Right renal cortex interstitium (tissue), 3 donors: ENCODE measurements at places on chromosomes 6 and 20.

- no peak for DNase-seq
Observed at GRCh38 chr6:148565930-148566663, 180.7 kb upstream of the UST start.

- DNase-seq, result peak; percentile 54
Observed at GRCh38 chr6:43509984-43510826, at the start of gene LRRC73. Gene LRRC73 (minus strand): TSS chr6:43510346. CDS start chr6:43509785, 561 bp downstream.

DNA sequence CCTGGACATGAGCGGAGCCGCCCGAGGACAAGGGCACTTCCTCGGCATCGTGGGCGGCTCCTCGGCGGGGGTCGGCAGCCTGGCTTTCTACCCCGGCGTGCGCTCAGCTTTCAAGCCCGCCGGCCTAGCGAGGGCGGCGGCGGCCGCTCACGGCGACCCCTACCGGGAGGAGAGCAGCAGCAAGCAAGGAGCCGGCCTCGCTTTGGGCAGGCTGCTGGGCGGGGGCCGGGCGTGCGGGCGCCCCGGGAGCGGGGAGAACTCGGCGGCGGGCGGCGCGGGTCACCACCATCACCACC lies 6.7 kb downstream of the PRDM13 start:
- no peak for DNase-seq

- no peak for DNase-seq
Observed at GRCh38 chr20:62815066-62815991, 1.5 kb upstream of the COL9A3 start.

DNA sequence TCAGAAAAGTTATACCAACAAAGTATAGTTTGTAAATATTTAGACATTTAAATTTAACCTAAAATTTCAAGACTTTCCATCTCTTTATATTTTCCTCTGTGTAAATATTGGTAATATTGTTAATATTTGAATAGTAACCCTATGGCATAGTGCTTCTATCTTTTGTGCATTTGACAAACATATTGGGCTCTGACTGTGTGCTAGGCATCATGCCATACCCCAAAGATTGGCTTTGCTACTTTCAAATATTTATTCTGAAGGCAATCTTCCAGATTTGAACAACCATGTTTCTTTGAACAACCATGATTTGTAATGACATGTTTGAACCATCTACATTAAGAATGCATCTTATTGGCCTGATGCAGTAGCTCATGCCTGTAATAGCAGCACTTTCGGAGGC lies 15.5 kb upstream of the PRDM1 start:
- no peak for DNase-seq

DNA sequence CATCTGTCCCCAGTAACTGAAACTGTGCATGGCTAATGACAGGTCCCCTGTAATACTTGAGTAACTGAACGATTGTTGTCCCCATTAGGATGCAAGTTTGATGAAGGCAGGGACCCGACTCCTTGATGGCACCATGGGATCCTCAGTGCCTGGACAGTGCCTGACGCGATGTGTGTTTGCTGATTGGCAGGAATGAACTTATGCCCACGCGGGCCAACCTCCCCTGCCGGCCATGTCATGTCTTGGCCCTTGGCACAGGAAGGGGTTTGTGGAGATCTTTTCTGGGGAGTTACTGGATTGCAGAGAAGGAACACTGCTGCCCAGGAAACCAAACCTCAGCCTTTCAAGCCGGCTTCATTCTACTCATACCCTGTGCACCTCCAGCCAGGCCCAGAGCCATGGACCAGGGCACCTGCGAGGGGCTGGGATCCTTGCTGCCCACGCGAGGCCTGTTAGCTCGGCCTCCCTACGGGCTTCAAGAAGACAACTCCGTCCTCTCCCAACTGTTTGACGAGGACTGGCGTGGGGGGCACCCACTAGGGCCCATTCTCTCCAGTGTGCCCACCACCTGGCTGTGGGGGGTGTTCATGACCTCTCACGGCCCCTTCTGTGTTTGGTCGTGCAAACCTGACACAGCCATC lies 147.8 kb downstream of the ZMYND8 start:
- DNase-seq, result no peak

- no peak for DNase-seq
Observed at GRCh38 chr6:53306819-53307347, 41.9 kb downstream of the ELOVL5 start.

DNA sequence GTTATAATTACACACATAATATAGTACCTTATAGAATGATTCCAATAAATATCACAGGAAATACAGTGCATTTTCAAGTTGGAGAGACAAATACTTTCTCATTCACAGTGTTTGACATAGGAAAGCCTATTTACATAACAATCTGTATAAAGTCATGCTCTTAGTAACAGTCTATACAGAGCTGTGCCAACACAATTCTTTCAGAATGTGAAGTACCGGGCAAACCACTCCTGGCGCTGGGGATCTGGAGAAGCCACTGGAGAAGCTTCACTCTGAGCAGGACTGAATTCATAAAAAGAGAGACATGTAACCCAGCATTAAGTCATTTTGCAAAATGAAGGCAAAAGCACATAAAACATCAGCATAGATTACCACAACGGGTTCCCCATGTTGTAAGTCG lies 24.9 kb upstream of the MCM9 start:
- DNase-seq, result no peak

DNA sequence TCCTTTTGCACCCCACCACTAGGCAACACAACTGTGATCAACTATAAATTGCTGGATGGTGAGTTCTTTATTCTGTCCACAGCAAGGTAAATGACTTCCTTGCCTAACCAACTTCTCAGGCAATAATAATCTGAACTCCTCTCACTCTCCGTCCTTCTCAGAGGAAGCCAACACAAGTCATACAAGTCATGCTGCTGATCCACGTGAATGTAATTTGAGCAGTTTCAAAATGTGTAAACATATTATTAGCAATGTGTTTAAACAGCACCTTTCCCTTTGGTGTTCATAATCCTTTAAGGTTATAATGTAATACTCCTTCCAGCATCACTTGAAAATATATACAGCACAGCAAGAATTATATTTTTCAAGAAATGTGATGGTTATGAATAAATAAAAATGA lies 127.9 kb downstream of the QRSL1 start:
- DNase-seq, result no peak

- no peak for DNase-seq
Observed at GRCh38 chr20:37447688-37448087, 73.4 kb upstream of the NNAT start.

- DNase-seq, result no peak
Observed at GRCh38 chr20:15188415-15188814, 851.0 kb upstream of the FLRT3 start.

- no peak for DNase-seq
Observed at GRCh38 chr6:110529355-110529754, 52.9 kb upstream of the SLC22A16 start.

DNA sequence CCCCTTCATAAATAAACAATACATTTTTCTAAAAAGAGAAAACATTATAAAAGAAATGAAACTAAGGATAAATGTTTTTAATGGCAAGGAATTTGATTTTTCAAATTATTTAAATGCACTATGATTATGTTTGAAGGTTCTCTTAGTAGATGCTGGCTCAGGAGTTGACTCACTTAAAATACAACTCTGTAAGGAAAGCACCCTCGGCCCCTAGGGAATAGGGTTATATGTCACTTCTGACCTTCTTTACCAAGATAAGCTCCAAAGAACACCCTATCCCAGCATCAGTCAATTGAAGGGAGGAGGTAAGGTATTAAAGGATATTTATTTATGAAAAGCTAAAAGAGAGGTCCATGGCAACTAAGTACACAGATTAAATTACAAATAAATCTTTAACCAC lies 6.8 kb downstream of the SNAP91 start:
- DNase-seq, result no peak

DNA sequence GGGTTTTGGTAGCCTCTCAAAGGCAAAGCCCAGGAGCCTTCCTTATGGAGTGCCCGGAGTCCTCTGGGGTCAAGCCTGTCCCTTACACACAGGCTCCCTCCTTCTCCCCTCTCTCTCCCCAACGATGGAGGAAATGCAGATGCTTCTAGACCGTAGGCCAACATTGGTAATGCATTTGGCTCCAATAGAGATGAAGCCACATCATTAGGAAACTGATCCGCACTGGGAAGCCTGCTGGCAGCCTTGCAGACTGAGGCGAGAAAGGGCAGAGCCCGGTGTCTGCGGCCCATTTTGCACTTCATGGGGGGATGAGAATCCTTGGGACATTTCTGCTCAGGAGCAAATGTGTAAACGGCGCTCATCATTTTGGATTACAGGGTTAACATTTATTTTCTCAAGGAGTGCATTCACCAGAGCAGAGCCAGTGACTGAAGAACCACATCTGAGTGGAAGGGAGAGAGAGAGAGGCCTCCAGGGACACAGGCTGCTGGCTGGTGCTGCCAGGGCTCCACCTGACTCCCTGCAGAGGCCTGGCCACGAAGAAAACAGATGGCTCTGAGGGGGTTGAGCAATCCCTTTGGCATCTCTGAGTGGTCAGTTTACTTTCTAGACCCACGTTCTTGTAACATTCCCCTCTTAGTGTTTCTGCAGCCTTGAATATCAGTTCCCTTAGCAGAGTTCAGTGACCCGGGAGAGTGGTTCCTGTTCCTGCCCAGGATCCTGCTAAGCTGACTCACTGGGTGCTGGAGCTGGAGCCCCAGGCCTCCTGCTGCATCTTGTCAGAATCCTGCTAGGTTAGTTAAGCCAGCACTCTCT lies 4.4 kb upstream of the CST3 start:
- DNase-seq, result no peak

DNA sequence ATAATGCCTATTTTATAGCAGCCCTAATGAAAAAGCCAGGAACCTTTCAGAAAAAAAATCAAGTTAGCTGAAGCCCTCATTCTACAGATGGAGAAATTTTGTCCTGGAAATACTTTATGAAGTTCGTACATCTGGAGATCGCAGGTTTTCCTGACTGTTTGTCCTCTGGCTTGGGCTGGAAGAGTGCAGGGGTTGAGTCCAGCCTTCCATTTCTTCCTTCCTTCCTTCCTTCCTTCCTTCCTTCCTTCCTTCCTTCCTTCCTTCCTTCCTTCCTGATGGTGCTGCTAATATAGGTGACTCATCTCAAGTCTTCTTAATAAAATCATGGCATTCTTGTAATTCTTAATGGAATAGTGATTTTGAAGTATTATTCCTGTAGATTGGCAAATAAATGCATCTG lies 227.4 kb downstream of the CLVS2 start:
- no peak for DNase-seq

- no peak for DNase-seq
Observed at GRCh38 chr20:64133951-64134407, 26.6 kb upstream of the NPBWR2 start.

DNA sequence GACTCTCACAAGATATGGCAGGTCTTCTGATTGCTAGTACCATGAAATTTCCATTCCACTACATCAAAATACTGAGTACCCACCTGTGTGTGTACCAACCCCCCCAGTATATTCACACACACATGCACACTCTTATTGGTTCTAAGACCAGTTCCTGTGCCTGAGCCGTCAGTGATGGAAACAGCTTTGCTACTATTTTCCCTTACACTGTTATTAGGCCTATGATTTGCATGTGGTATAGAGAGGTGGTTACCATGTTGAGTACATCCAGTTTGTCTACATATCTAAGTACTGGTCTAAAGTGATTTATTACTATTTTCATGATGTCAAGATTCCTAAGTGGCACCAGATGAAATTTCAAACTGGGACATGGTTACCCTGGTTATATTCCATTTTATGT lies 459.9 kb downstream of the BCKDHB start:
- DNase-seq, result no peak

DNA sequence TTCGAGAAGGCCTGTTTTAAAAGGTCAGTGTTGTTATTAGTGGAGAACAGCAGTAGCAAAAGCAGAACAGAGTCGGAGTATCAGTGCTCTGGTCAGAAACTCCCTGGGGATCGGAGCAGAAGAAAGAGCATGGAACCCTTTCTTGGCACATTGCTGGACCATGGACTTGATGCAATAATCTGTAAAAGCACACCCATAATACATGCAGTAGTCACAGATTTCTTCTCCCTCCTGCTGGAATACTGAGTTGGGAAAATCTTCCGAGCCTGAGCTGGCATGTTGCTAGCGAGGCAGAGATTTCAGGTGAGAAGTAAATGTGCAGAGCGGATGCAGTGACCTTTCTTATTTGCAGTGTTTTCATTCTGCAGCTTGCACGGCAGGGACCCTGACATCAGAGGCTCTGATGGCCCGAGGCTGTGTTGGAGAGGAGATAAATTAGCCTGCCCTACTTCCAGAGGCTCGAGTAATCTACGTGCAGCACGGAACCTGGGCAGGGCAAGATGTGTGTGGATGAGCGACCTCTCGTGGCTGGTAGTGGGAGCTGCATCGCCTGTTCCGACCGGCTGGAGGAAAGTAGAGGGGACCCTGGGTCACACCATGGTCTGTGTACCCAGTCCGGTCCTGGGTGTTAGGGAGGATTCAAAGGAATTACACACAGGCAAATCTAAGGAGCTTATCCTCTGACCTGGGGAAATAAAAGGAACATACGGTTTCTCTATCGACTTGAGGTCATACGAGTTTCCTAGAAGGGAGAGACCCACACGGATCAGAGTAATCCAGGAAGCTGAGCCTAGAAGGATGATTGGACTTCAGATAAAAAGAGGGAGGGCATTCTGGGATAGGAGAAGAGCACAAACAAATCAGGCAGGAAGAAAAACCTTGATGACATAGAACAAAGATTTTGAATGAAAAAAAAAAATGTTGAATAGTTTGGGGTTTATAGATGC lies 137.0 kb upstream of the STMND1 start:
- DNase-seq, result peak; percentile 63

- DNase-seq, result no peak
Observed at GRCh38 chr20:20630551-20630950, 81.9 kb downstream of the RALGAPA2 start.

DNA sequence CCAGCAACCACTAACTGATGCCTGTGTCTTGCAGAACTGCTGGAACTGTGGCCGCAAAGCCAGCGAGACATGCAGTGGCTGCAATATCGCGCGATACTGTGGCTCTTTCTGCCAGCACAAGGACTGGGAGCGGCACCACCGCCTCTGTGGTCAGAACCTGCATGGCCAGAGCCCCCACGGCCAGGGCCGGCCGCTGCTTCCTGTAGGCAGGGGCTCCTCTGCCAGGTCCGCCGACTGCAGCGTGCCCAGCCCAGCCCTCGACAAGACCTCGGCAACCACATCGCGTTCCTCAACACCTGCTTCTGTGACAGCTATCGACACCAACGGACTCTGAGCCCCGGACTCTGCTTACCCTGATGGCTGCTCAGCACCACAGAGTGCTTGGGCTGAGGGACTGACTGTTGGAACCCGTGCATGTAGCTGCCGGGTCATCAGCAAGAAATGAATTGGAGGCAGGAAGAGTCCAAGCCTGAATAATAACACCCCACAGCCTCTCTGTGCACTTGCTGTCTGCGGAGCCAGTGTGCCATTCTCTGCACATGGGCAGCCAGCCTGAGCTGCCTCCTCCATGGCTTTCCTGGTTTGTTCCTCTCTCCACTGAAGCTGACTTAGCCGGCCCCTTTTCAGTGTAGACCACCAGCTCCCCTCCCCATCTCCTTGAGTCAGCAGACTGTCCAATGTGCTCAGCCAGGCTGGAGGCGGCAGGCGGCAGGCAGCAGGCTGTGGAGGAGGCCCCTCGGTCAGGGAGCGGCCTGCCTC lies 17.6 kb upstream of the C20orf144 start:
- DNase-seq, result no peak

GRCh38 chr6:75283907-75284631 lies 523 bp downstream of the TMEM30A start:
- DNase-seq, result no peak

- DNase-seq, result no peak
Observed at GRCh38 chr6:31877125-31877650, 1.6 kb downstream of the SLC44A4 start.

- DNase-seq, result no peak
Observed at GRCh38 chr6:42279144-42279781, 61.6 kb upstream of the MRPS10 start.
